ENCODE measurements at places on chromosomes 7 and 10. TPM values are rescaled to one million over a fixed set of nuclear protein-coding genes. Genes with fewer than 3 reads are reported as not detected.
A peak's percentile ranks its signal among the peaks of the same experiment; 100 is the strongest.

- no peaks in the 10 kb centered on the region for H3K27me3 ChIP-seq
- H3K4me1 ChIP-seq, result peaks cover 52% of the 10 kb centered on the region
- peak overlapping the region; percentile 73 for H3K27ac ChIP-seq
- no peak for DNase-seq
- H3K36me3 ChIP-seq, result peaks cover 39% of the 10 kb centered on the region
Observed at GRCh38 chr10:6576326-6576725, 3.8 kb downstream of the PRKCQ start.

DNA sequence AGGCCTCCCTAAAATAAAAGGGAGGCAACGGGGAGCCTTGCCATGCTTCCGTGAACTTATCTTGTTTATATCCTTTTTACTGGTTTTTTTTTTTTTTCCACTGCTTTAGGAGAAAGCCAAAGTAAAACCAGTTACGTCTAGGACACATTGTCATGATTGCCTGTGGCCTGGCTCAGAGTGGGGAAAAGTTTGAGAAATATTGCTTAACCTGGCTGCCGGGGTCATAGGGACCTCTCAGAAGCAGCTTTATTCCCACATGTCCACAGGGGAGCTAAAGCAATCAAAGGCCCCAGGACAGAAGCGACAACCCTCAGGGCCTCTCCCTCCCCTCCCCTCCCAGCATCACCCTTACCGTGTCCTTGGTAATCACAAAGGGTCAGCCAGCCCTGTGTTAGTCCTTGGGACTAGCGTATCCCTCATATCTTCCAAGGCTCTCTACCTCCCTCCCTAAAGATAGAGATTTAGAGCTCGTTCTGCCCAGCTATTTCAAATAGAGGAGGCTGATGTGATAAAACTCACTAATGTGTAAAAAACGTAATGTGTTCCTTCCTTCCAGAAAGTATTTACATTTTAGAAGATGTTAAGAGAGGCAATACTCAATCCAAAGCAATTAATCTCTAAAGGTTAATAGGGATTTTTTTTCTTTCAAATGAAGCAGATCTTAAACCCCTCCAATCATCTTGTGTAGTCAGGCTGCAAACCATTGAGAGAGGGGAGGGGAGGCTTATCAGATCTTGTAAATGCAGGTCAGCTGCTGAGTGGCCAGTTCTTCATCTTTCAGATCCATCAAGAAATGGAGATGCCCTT, 64.8 kb upstream of the PRKAR2B start:
- H3K4me1 ChIP-seq, result no peaks in the 10 kb centered on the region
- H3K4me3 ChIP-seq, result no peak overlapping the region
- H3K27ac ChIP-seq, result no peak overlapping the region
- H3K27me3 ChIP-seq, result no peaks in the 10 kb centered on the region
- no peaks in the 10 kb centered on the region for H3K36me3 ChIP-seq

DNA sequence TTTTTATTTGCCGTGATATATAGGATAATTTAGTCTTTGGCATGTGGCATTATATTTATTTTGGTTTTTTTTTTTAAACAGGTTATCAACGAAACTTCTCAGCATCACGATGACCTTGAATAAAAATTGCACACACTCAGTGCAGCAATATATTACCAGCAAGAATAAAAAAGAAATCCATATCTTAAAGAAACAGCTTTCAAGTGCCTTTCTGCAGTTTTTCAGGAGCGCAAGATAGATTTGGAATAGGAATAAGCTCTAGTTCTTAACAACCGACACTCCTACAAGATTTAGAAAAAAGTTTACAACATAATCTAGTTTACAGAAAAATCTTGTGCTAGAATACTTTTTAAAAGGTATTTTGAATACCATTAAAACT, 9.1 kb downstream of the VIM start:
- no peaks in the 10 kb centered on the region for H3K27me3 ChIP-seq
- no peak overlapping the region for H3K27ac ChIP-seq
- H3K4me1 ChIP-seq, result peaks cover 43% of the 10 kb centered on the region
- no peak overlapping the region for H3K4me3 ChIP-seq
- H3K36me3 ChIP-seq, result peaks cover 49% of the 10 kb centered on the region

Gene RADIL
- total RNA-seq, result not detected

- H3K36me3 ChIP-seq, result no peaks in the 10 kb centered on the region
- no peak overlapping the region for H3K4me3 ChIP-seq
- H3K27ac ChIP-seq, result no peak overlapping the region
- H3K27me3 ChIP-seq, result no peaks in the 10 kb centered on the region
- peaks cover 2% of the 10 kb centered on the region for H3K4me1 ChIP-seq
- no peak for DNase-seq
Observed at GRCh38 chr10:107656932-107657331, 492.4 kb upstream of the SORCS1 start.

DNA sequence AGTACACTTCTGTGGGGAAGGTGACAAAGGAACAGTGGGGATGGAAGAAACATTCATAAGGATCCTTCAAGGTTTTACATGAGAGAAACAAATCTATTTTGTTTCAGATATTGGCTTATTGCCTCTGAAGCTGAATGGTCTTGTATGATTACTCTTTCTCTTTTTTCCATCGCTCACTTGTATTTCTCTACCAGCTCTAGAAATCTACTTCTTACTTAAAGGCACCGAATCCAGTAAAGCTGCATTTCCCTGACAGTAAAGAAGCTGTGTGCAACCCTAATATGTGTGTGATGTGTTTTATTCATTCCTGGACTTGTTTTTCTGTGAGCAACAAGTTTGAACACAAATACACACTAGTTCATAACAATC, 45.2 kb upstream of the NXPH1 start:
- H3K36me3 ChIP-seq, result no peaks in the 10 kb centered on the region
- H3K4me3 ChIP-seq, result no peak overlapping the region
- no peak for DNase-seq
- H3K4me1 ChIP-seq, result peaks cover 14% of the 10 kb centered on the region
- peaks cover 17% of the 10 kb centered on the region for H3K27me3 ChIP-seq

- H3K4me3 ChIP-seq, result no peak overlapping the region
- no peaks in the 10 kb centered on the region for H3K27me3 ChIP-seq
- H3K4me1 ChIP-seq, result no peaks in the 10 kb centered on the region
- H3K27ac ChIP-seq, result no peak overlapping the region
- DNase-seq, result no peak
Observed at GRCh38 chr10:44195112-44196007, 189.5 kb downstream of the CXCL12 start.

DNA sequence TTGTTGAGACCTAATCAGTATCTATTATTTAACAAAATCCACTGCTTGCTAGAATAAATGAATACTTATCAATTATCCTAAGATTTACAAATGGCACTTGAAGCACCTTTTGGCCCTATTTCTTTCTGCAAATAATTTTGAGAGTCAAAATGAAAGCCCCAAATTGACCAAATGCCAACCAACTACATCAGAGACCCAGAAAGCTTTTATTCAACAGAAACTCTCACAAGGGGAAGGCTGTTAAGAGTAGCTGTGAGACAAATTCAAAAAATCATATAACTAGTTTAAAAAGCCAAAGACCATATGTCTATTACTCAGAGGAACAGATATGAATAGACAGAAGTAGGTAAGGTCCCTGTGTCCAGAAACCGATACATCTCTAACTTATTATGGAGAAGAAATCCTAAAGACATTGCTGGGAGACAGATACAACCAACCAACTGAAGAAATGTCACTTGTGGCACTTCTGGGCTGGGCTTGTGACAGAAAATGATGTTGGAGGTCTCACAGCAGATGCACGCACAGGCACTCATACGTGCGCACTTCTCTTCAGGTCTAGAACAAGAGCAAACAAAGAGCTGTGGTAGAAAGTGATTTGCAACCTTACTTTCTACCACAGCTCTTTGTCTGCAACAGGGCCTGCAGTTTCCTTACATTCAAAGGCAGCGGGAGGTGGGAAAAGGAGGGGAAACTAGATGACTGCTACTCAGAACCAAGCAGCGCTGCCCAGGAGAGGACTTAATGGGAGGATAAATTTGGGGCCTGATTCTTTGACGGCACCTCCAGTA, 58.6 kb upstream of the KCNIP2 start:
- H3K36me3 ChIP-seq, result no peaks in the 10 kb centered on the region
- DNase-seq, result no peak
- peaks cover 11% of the 10 kb centered on the region for H3K4me1 ChIP-seq
- H3K27ac ChIP-seq, result no peak overlapping the region

GRCh38 chr10:123800289-123800688, 91.3 kb downstream of the CPXM2 start:
- no peak for DNase-seq
- H3K27ac ChIP-seq, result no peak overlapping the region
- H3K36me3 ChIP-seq, result no peaks in the 10 kb centered on the region
- H3K4me1 ChIP-seq, result no peaks in the 10 kb centered on the region

Gene NUTM2A
- total RNA-seq, result 0.49 TPM

DNA sequence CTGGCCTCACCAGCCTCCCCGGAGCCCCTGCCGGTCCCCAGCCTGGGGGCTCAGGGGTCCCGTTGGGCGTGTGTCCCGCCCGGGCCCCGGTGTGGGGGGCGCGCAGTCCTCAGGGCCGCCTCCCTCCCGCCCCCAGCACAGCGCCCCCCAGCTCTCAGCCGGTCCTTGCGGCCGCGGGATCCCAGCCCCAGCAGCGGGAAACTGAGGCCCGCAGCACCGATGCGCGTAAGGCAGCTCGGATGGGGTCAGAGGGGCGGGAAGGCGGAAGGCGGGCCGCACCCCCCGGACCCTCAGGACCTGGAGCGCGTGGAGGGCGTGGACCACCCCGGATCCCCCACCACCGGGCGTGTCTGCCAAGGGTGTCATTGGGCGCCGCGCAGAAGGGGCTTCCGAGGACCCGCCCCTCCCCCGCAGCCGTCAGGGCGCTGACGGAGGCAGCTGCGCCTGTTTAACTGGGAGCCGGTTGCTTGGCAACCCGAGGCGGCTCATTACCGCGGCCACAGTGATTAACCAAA, 14.9 kb downstream of the UNCX start:
- H3K27me3 ChIP-seq, result peaks cover 64% of the 10 kb centered on the region
- H3K4me3 ChIP-seq, result no peak overlapping the region
- H3K36me3 ChIP-seq, result no peaks in the 10 kb centered on the region
- DNase-seq, result no peak

DNA sequence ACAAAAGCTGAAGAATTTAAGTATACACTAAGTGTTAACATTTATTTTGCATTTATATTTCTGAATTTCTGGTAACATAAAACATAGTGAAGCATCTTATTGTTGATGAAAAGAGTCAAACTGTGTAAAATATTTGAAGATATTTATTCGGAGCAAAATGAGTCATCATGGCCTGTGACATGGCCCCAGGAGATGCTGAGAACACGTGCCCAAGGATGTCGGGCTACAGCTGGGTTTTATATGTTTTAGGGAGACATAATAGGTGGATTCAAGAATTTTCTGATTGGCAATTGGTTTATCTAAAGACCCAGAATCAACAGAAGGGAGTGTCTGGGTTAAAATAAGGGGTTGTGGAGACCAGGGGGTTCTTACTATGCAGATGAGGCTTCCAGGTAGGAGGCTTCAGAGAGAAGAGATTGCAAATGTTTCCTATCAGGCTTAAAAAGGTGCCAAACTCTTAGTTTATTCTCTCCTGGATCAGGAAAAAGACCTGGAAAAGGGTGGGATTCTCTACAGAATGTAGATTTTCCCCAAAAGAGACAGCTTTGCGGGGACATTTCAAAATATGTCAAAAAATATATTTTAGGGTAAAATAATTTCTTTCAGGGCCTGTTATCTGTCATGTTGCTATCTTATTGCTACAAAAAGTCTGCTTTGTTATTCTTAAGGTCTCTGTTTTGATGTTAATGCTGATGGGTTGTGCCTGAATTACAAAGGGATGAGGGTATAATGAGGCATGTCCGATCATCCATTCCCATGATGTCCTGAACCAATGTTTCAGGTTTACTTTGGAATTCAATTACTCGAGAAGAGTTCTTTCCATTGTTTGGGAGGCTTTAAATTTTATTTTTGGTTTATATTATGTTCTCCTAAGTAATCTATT, 74.5 kb downstream of the VWDE start:
- no peaks in the 10 kb centered on the region for H3K4me1 ChIP-seq
- no peak overlapping the region for H3K4me3 ChIP-seq
- peaks cover 4% of the 10 kb centered on the region for H3K27me3 ChIP-seq
- H3K27ac ChIP-seq, result no peak overlapping the region
- H3K36me3 ChIP-seq, result no peaks in the 10 kb centered on the region

Gene JCAD
- total RNA-seq, result 0.16 TPM

GRCh38 chr10:100724531-100725027, 20.8 kb upstream of the PAX2 start:
- H3K36me3 ChIP-seq, result no peaks in the 10 kb centered on the region
- no peak for DNase-seq
- peaks cover 86% of the 10 kb centered on the region for H3K27me3 ChIP-seq
- no peak overlapping the region for H3K27ac ChIP-seq

GRCh38 chr7:156994417-156994816, 16.0 kb downstream of the MNX1 start:
- no peak overlapping the region for H3K27ac ChIP-seq
- H3K36me3 ChIP-seq, result no peaks in the 10 kb centered on the region
- H3K27me3 ChIP-seq, result peaks cover 51% of the 10 kb centered on the region
- H3K4me1 ChIP-seq, result no peaks in the 10 kb centered on the region
- no peak overlapping the region for H3K4me3 ChIP-seq

- H3K36me3 ChIP-seq, result no peaks in the 10 kb centered on the region
- no peak overlapping the region for H3K27ac ChIP-seq
- no peak for DNase-seq
- H3K4me3 ChIP-seq, result no peak overlapping the region
- H3K4me1 ChIP-seq, result no peaks in the 10 kb centered on the region
- H3K27me3 ChIP-seq, result no peaks in the 10 kb centered on the region
Observed at GRCh38 chr7:84783141-84783778, 403.6 kb downstream of the SEMA3D start.

- no peaks in the 10 kb centered on the region for H3K27me3 ChIP-seq
- H3K27ac ChIP-seq, result peak overlapping the region; percentile 25
- no peak for DNase-seq
- peaks cover 10% of the 10 kb centered on the region for H3K4me1 ChIP-seq
Observed at GRCh38 chr7:102444961-102445673, 11.7 kb downstream of the ORAI2 start.

Gene IGF2BP3
- 1.3 TPM for total RNA-seq

- H3K27me3 ChIP-seq, result peaks cover 37% of the 10 kb centered on the region
- no peaks in the 10 kb centered on the region for H3K4me1 ChIP-seq
- peaks cover 2% of the 10 kb centered on the region for H3K36me3 ChIP-seq
- H3K27ac ChIP-seq, result no peak overlapping the region
- H3K4me3 ChIP-seq, result no peak overlapping the region
Observed at GRCh38 chr7:43353902-43354301, 229.0 kb upstream of the STK17A start.

Gene IFIT2
- 16.0 TPM for total RNA-seq

DNA sequence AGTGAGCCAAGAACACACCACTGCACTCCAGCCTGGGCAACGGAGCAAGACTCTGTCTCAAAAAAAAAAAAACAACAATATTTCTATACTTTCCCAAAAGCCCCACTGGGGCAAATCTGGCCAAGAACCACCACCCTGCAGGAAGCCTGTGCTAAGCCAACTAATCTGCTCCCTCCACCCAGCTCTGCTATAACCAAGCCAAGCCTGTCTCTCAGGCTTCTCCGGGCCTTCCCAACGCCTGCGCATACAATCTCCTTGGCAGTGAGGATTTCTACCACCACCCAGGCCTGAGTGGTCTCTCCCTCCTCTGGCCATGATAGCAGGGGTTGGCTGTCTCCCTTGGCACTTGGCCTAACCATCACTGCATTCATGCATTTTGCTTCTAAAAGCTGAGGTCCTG, 14.2 kb downstream of the DDX56 start:
- no peaks in the 10 kb centered on the region for H3K4me1 ChIP-seq
- peaks cover 4% of the 10 kb centered on the region for H3K27me3 ChIP-seq
- peaks cover under 1% of the 10 kb centered on the region for H3K36me3 ChIP-seq
- no peak overlapping the region for H3K4me3 ChIP-seq
- no peak overlapping the region for H3K27ac ChIP-seq

Gene CDC14C
- not detected for total RNA-seq

Gene SUN1
- 41.4 TPM for total RNA-seq

Gene MYH16
- not detected for total RNA-seq

- H3K27me3 ChIP-seq, result no peaks in the 10 kb centered on the region
- no peak overlapping the region for H3K4me3 ChIP-seq
- H3K36me3 ChIP-seq, result peaks cover 7% of the 10 kb centered on the region
- peaks cover 48% of the 10 kb centered on the region for H3K4me1 ChIP-seq
Observed at GRCh38 chr7:129376076-129376777, 58.0 kb upstream of the STRIP2 start.

Measured in activated CD8-positive, alpha-beta memory T cell treated with anti-CD3 and anti-CD28 coated beads, Interleukin-2, amount 10 ng/mL, durations not matched to agents 7 days and 5 days (primary cell).